ENCODE measurements at places on chromosomes 12 and 14.

GRCh38 chr12:50597200-50598195 lies 92.7 kb downstream of the DIP2B start:
- no peak for DNase-seq

GRCh38 chr14:24329736-24330135 lies 5.1 kb downstream of the ADCY4 start:
- no peak for DNase-seq

GRCh38 chr12:16003460-16003859 lies 92.3 kb downstream of the DERA start:
- DNase-seq, result no peak

DNA sequence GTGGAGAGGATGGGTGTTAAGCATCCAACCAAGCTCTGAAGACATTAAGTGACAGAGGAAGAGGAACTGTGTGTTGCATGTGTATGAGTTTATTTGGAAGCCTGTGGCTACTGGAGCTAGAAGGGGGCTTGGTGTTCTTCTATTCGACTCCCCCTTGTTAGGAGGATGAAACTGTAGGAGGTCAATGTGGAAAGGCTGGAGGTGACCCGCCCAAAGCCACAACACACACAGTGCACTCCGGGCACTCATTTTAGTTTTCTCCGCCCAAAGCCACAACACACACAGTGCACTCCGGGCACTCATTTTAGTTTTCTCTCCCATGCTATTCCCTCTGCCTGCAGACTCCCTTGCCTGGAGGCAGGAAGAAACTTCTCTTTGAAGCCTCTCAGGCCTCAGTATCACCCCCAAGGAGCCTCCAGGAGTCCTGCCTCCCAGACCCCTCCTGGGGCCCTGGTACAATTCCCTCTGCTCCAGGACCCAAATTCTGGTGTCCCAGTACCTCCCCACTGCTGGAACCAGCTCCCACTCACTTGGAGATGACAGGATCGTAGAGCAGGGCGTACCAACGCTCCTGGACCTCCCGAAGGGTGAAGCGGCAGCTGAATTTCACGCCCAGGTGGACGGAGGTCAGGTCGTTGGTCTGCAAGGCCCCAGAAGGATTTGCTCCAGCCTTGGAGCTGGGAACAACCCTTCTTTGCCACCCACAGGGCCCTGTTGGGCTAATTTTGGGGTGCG lies 3.8 kb downstream of the MCRS1 start:
- no peak for DNase-seq

DNA sequence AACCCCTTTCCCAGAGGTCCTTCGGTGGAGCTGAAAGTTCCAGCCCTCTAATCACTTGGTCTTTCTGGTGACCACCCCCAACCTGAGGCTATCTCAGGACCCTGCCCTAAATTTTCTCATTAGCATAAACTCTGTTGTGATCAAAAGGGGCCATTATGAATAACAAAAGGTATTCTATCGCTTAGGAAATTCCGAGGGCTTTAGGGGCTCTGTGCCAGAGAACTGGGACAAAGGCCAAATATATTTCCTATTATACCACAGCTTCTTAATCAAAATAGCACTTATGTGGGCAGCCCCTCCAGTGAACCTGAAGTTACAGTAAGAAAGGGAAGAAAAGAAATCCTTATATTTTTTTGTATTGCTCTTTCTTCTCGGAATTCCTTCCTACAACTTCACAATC lies 125.3 kb upstream of the NPAS3 start:
- no peak for DNase-seq

- no peak for DNase-seq
Observed at GRCh38 chr14:101584055-101584859, 23.0 kb downstream of the DIO3 start.

DNA sequence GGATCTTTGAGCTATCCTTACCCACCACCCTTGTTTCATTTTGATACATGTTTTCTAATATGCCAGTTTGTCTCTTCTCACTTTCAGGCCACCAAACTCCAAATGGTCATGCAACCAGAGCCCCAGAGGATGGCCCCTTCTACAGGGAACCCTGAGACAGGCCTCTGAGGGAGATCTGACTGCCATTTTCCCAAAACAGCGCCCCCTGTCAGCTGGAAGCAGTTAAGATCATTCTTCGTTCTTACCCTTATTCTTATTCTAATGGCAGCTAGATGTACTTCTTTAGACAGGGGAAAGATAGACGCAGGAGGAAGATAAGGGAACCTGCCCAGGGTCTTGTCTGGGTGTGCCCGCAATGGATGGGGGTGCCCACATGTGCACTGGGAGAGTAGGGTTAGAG lies 38.4 kb downstream of the C12orf56 start:
- no peak for DNase-seq

- DNase-seq, result no peak
Observed at GRCh38 chr14:94129111-94129757, at the start of gene IFI27L2. TSS of gene IFI27L2 (minus strand) at chr14:94129604. CDS start at chr14:94129564, 40 bp downstream.

All from NCI-H2081 treated with DMSO at 0.1 percent for 48 hours (cell line).